ENCODE measurements at places on chromosomes 7 and 10.

- no peak for DNase-seq
These were observed 43.2 kb downstream of the PTPRZ1 start for GRCh38 chr7:121916211-121916610.

DNA sequence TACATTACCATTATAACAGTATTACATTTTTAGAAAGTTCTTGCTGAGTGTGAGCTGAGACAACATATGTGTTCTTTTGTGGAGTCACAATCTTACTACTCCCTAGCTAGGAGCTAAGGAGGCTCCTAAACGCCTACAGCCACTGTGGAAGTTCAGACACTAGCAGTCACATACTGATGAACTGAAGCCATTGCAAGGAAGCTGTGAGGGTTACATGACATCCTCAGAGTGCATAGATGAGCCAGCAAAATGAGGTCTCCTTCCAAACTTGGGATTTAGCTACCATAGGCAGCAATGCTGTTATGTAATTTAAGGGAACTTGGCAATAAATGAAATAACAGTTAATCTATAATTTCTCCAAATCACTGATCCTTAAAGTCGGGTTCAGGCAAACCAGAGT lies 10.8 kb upstream of the ST7 start:
- no peak for DNase-seq

DNA sequence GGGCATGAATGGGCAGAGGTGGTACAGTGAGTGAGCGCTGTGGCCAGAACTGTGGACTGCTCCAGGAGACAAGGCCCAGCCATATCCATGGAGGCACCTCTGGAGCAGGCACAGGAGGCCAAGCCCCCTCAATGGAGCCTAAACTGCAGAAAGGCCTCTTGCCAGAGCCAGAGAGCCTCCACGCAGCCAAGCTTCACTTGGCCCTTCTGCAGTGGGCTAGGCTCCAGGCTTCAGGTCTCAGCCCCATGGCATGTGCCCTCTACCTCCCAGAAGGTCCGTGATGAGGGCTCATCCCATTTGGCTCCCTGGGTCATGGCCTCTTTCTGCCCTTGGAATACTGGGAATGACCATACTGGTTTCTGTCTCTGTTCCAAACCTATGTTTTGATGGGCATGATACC lies 8.9 kb downstream of the PDE1C start:
- DNase-seq: no peak

DNA sequence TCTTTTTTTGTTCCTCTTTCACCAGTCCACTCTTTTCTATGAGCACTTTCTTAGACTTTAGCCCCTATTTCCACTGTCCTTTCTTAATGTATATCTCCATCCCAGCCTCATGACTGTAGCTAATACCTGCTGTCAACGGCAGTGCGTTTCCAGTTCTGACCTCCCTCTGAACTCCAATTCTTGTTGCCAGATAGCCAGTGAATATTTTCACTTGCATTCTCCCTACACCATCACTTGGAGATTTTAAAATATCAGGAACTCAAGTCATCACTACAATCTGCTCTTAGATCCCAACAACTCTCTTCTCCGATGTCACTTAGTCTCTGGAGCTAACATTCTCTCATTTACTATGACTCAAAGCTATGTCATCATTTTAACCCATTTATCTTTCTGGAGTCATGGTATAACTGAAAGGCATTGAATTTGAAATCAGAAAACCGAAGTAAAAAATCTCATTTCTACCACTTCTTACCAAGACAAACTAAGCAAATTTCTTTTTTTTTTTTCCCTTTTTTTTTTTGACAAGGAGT lies 5.1 kb upstream of the SLC16A12 start:
- DNase-seq: no peak

DNA sequence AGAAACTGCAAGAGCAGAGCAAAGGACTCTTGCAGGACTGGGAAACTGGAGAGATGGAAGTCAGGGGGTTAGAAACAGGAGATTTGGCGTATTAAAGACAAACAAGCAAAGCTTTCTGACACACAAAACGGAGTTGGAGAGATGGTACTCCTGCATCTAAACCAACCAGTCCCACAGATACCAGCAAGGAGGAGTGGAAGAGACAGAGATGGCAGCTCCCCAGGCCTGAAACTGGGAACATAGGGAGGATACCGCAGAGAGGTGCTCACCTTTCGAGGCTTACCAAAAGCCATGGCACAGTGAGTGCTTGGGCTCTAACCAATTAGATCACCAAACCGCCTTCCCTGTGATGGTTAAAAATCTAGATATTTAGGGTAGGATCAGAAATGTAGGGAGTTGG lies 4.8 kb upstream of the MBL2 start:
- no peak for DNase-seq

DNA sequence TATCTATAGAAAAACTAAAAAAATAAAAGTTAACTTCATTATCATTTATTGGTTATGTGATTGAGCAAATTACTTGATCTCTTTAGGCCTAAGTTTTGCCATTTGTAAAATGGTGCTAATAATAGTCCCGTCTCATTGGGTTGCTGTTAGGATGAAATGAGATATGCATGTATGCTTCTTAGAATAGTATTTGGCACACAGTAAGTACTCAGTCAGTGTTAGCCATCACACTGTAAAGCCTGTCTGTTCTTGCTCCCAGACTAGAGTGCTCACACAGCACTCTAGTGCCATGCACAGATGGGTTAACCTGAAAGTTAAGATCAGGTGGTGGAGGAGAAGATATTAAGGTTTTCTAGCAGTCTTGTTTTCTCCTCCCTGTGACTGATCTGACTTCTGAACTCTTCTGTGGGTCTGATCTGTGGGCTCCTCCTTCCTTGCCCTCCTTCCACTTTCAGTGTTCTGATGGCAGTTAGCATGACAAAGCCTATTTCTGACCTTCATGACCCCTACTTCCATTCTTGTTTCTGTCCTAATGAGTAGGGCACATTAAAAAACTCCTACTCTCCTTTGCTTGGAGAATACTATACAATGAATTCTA lies 167.5 kb downstream of the RNLS start:
- DNase-seq: no peak

DNA sequence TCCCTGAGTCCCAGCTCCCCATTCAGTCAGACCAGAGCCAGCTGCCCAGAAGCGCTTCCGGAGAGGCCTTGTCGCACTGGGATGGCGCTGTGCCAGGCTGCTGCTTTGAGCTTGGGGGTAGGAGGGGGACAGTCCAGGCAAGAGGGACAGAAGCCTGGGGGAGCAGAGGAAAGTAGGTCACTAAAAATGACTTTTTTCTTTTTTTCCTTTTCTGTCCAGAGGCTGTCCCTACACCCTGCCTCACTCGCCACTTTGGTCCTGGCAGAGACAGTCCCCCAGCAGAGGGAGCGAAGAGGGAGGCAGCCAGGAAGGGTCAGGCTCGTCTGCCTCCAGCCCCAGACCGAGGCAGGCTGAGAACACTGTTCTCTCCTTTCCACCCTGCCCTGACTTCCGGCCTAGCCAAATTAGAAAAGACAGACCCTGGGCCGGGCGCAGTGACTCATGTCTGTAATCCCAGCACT lies 15.8 kb upstream of the TRIM8 start:
- DNase-seq: no peak

DNA sequence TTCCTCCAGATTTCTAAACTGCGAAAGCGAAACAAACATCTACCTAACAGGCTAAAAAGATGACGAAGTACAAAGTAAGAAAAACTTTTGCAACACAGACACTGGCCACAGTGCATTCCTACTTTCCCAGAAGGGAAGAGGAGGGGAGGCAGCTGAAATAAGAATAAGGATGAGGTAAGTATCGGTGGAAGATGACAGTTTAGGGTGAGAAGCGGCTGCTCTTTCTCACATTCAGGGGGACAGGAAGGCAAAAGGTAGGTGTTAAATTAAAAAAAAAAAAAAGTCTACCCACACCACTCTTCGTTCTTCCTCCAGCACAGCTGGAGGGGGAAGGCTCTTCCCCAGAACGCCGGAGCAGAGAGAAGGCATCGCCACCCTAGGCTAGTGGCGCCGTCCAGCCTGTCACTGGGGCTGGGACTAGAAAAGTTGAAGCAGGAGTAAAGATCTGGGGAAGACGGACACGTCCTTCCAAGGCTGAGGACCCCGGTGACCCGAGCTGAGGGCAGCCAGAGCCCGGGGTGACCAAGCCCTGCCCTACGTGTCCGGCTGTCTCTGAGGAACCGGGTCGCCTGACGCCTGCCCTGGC lies 846 bp downstream of the DNAJC1 start:
- DNase-seq: no peak

GRCh38 chr7:2100278-2101208 lies 132.2 kb downstream of the MAD1L1 start:
- DNase-seq: no peak

GRCh38 chr10:11760861-11761260 lies 18.7 kb downstream of the ECHDC3 start:
- no peak for DNase-seq

DNA sequence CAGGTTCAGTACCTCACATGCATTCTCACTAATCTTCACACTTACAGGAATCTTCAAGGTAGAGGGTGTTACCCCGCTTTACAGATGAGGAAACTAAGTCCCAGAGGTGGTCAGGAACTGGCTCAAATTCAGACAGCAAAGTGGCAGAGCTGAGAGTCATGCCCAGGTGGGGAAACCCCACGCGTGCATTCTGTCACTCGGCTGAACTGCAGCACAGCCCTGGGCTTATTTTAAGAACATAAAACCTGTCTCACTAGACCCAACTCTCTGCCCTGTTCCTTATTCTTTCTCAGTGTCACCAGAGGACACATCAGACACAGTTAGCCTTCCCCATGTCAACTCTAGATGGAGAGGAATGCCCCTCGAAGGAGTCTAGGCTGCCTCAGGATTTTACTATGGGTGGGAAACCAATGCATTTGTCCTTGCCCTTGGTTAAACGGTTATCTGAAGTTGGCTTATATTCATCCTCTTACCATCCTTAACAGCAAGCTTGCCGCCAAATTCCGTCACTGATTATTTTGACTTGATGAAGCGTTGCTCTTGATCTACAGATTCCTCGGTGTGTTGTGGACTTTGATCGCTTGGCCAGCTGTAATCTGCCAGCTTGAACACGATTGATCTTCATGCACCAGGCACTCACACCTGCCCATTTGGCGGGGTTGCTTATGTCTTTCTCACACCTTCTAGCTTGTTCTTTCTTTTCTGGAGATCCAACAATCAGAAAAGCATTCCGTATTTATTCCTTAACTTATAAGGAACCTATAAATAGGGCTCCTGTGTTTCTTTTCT lies 627.9 kb downstream of the SDK1 start:
- DNase-seq: no peak

DNA sequence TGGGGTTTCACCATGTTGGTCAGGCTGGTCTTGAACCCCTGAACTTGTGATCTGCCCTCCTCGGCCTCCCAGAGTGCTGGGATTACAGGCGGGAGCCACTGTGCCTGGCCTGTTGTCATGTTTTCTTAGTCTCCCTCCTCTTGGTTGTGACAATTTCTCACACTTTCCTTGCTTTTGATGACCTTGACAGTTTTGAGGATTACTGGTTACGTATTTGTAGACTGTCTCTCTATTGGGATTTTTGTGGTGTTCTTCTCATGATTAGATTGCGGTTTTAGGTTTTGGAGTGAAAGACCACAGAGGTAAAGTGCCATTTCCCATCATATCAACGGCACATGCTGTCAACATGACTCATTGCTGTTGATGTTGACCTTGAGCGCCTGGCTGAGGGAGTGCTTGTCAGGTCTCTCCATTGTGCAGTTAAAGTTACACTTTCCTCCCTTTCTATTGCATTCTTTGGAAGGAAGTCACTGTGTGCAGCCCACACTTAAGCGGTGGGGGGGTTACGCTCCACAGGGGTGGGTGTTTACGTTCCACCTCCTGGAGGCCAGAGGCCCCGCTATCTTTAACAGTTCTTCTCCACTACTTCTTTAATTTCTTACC lies 10.8 kb downstream of the NEURL1 start:
- no peak for DNase-seq

DNA sequence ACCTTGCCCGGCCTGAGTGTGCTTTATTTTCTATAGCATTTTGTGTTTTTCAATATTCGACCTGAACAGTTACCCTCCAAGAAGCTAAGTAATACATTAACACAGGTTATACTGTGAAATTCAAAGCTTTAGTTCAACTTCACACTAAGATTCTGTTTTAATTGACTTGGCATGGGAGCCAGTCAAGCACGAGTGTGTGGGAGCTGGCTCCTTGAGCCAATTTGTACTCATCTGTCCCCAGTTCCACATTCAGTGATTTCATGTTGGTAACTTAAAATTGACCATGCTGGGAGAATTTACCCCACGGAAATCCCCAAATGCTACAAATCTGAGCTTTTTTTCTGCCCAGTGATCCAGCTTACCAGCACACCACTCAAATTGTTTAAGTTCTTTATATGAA lies 20.3 kb downstream of the TSPAN12 start:
- DNase-seq: no peak

DNA sequence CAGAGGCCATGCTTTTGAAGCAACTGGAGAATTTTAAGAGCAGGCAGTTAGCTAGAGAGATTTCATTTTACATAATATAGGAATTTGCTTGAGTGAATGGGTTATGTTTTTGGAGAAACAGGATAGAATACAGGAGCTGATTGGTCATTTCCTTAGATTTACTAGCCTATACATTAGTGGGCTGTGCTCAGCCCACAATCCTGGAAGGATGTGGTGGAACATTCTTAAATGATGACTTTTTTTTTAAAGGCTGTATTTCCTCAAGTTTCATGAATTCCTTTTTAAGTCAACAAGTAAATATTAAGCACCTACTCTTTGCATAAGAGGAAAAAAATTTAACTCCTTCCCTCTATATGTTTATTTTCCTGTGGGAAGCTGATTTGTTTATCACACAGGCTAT lies 314.4 kb upstream of the BMPER start:
- no peak for DNase-seq

DNA sequence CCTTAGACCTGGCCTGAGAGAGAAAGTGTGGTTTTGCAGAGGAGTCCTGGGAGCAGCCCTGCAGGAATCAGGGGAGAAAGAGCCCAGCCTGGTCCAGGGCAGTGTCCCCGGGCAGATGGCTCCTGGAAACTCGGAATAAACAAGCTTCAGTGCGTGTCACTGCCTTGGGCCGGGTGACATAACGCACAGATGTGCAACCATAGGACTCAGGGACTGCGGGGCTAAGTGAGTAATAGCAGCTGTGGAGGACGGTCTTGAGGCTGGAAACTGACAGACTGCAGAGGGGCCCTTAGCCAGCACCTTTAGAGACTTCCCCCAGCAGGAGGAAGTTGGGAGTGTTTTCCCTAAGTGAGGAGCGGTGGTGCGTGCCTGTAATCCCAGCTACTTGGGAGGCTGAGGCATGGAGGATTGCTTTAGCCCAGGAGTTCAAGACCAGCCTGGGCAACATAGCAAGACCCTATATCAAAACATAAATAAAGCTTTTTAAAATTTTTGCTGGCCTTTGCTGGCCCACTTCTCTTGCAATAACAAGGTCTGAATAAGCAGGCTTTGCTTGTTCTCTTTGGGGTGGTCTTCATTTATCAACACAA lies 5.3 kb upstream of the CLIP2 start:
- no peak for DNase-seq

DNA sequence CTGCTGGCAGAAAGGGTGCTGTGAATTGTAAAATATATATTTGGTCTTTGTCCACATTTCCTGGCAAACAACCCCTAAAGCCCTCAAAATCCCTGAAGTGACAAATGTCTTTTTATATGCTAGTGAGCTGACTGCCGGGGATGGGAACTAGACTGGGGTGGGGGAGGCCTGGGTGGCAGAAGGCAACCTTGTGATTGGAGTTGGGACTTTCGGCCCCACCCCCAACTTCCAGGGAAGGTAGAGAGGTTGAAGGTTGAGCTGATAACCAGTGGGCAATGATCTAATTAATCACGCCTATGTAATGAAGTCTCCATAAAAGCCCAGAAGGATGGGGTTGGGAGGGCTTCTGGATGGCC lies 2.7 kb downstream of the EPHA1 start:
- no peak for DNase-seq

Data from NCI-H774 (cell line).